ENCODE measurements at places on chromosomes 2 and 18.

GRCh38 chr2:234415706-234416105 lies 81.2 kb downstream of the ARL4C start:
- DNase-seq, result no peak

DNA sequence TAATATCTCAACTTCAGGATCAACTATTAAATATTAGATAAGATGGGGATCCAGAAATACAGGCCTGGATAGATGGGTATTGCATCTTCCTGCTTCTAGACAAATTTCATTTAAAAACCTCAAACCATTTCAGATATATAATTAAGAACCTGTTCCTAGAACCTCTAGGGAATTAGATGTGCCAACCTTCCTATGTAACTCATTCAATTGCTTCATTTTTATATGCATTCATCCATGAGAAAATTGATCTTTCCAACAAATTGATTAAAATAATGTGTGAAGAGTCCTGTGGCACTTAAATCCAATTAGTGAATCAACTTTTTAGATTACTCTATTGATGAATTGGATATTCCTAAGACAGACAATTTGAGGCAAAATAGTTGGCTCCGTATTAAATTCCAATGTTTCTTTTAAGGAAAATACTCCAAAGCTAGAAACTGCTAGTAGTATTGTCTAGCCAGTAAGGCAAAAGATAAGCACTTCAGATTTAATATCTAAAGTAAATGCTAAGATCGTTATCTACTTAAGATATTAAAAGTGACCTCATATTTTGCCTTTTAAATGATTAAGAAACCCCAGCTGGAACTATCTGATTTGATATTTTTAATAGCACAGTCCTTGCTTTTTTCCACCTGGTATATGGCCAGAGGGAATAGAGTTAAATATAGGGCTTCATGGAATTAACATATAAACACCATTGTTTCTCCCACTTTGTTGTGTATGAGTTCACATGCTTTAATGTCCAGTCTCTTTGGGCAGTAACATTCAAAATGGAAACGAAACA lies 35.8 kb downstream of the DARS1 start:
- DNase-seq, result no peak

- DNase-seq, result no peak
These were observed 215.2 kb upstream of the TFPI start for GRCh38 chr2:187769437-187769836.

DNA sequence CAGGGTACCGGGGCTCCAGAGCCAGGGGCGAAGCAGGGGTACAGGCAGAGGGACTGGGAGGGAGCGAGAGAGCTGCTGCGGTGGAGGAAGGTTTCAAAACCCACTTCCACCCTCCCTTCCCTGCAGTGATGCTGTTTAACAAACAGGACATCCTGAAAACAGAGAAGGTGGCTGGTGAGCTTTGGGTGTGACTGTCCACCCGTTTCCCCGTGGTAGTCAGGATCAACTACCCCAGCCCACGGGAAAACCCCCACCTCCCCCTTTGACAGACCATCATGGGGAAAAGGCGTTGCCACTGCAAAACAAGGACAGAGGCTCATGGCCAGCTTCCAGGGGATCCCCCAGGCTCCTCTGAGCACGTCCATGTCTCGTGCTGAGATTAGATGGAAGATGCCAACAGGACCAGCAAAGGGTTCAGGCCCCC lies 12.9 kb downstream of the TMEM185B start:
- no peak for DNase-seq

GRCh38 chr18:21978546-21979170 lies 190.7 kb upstream of the GATA6 start:
- DNase-seq, result no peak

DNA sequence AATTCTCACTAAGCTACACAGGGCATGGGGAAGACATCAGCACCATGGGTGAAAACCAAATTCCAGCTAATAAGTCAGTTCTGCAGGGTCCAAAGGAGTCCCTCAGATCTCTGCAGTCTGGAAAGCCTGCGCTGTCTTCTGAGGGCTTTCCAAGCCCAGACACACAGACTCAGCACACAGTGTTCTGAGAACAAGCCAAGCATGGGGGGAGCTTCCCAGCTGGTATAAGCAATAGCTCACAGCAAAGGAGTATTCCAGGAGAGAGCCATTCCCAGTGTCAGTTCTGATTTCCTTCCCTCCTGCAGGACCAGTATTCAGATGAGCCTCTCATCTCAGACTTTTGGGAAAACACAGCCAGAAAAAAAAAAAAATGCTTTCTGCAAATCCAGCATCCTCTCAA lies 370.8 kb downstream of the TNS1 start:
- no peak for DNase-seq

DNA sequence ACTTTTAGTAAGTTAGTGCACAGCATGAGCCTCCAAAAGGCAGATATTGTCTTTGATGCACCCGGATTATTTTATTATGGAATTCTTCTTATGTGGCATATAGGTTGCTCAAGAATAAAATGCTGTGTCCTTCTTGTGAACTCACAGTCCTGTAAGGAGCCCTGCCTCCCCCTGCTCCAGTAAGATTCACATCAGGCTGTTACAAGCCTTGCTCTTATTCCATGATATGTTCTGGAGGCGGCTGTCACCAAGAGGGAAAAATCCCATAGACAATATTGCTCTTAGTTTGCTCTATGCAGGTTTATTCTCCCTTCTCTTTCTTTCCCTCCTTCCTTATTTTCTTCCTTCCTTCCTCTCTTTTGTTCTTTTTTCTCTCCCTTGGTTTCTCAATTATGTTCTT lies 182.3 kb downstream of the MYT1L start:
- DNase-seq, result no peak

GRCh38 chr2:231104115-231104713 lies 20.6 kb downstream of the HTR2B start:
- peak; percentile 18 for DNase-seq
